Vagina (tissue), 2 donors: ENCODE measurements at places on chromosomes 5 and 9.

GRCh38 chr5:125117566-125117965, 371.1 kb upstream of the ZNF608 start:
- DNase-seq: no peak

GRCh38 chr9:20209391-20210340, 412.6 kb downstream of the MLLT3 start:
- DNase-seq: no peak

DNA sequence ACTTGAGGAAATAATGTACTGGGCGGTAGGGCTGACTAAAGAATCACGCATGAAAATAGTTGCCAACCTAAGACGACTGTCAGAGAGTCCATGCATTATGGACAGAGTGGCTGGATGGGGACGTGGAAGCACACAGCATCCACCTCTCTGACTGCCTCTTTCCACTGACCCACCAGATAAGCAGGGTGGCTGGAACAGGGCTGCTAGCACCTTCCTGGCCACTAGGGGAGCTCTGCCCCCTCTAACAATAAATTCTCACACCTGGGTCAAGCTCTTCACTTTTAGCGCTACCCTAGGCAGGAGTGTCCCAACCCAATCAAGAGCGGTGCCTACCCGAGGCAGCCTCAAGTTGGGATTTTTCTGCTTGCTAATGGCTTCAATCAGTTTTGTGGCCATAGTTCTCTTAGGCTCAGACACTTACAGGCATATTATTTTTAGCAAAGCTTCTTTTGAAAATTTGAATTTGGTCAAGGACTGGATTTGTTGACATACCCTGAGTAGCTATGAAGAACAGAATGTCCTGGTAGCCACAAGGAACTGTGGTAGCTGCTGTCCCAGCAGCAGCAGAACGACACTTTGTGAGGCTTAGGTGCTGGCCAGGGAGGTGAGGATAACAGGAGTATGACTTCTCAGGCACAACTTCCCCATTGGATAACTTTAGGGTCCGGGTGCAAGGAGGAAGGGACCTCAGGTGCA, 6.9 kb upstream of the TPM2 start:
- DNase-seq: no peak

GRCh38 chr9:135757356-135757755, 55.4 kb downstream of the KCNT1 start:
- DNase-seq: no peak

- no peak for DNase-seq
These were observed 408.1 kb downstream of the FAM170A start for GRCh38 chr5:120037451-120037850.

DNA sequence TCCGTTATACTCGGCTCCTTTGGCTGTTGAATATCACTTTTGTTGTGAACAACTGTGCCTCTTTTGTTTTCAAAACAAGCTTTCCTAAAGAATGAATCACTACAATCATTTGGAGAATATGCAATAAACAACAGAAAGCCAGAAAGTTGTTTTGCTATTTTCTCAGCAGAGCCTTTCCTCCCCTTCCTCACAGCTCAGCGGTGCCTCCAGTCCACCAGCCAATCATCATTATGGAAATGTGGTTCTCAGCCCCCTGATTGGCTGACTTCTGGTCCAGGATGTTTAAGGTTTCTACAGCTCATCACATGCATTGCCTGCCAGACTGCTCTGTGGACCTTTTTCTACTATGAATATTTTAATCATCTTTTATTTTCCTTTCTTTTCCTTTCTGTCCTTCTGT, 9.1 kb upstream of the ZNF608 start:
- no peak for DNase-seq

DNA sequence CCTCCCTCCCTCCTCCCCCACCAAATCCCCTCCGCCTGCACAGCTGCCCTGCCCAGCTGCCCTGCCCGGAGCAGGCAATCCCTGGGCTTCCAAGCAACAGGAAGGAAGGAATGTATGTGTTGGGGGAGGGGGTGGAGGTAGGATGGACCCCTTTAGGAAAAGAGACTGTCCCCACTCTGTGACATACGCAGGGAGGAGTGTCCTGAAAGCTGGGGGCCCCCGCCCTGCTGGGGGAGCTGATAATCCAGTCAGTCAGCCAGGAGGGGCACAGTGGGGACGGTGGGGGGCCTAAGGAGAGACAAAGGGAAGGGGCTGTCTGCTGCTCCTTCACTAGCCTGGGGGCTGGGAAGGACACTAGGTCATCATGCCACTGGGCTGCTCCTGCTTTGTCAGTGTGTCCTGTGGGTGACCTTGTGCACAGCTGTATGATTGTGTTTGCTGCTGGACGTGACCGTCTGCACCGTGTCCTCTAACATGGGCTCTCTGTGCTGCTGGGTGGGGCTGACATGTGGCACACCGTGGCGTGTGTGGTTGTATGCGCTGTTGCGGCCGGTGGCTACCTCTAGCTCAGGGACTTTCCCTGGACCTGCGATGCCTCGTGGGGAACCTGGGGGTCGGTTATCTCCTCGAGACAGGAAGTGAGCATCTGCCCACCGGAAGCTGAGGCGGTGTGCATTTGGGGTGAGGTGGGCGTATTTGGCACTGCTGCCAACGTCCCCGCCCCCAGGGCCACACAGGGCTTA, 3.0 kb downstream of the N4BP3 start:
- no peak for DNase-seq

- no peak for DNase-seq
These were observed 32.0 kb upstream of the DHFR start for GRCh38 chr5:80686757-80687156.

GRCh38 chr5:44868541-44868940, 59.8 kb downstream of the MRPS30 start:
- no peak for DNase-seq

- no peak for DNase-seq
These were observed 275.5 kb downstream of the ARHGEF28 start for GRCh38 chr5:73901455-73901854.

GRCh38 chr9:97555164-97555563, 53.7 kb downstream of the TMOD1 start:
- DNase-seq: no peak

- DNase-seq: no peak
These were observed 25.5 kb upstream of the SLC25A51 start for GRCh38 chr9:37929441-37929895.

- DNase-seq: no peak
These were observed 2.3 kb downstream of the ADRB2 start for GRCh38 chr5:148828511-148829247.

DNA sequence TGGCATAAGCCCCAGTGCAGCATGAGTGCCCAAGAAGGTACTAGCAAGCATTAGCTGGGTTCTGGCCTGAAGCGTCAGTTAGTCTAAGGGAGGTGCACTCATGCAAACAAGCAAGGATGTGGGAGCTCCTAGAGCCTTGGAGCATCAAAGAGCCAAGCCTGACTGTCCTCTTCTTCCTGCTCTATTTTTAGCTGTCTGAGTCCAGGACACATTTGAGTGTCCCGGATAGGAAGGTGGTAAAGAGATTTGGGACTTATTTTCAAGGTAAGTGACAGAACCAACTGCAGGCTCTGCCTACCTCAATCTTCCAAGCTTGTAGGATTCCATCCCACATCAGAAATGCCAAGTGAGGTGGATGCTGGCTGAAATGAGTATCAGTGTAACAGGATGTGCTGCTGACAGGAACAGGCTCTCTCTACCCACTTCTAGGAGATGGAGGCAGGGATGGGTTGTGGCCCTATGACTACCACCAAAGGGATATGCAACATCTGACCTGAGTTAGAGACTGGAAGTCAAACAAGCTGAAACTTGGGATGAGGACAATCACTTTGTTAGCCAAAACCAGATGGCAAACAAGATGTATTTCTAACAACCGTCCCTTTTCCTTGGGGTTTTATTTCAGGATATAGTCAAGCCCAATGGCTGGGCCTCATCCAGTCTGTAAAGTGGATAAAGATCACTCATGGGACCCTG, 15.1 kb downstream of the MACROH2A1 start:
- peak; percentile 44 for DNase-seq

DNA sequence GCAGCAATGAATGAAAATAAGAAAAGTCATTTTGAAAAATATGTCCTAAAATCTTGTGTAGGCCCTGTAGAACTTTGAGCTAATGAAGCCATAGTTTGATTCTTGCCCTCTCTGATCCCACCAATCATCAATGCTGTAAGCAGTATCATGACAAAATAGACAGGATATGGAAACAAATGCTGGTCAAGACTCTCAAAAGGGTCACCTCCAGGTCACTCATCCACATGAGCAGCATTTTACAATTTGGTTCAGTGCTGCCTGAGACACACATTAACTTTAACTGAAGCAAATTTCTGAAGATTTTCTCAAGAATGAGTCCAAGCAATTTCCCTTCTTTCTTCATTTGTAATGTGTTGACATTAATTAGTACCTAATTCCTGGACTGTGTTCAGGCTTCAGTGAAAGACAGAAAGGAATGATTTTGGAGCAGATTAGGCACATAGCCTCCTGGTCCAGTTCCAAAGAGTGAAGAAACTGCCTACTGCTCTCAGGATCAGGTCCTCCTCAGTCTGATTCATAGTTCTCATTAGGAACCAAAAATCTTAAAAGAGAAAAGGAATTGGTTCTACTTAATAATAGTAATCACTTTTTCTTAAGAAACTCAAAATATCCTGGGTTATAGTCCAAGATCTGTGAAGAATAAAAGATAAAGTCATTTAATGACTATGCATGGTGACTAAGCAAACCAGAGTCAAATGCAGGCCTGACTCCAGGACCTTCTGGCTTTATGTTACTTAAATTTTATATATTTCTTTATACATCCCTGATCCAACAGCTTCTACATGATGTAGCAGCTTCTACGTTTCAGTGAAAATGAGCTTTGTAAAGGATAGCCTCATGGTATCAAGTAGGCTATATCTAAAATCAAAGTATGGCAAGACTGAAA, 192.1 kb upstream of the RGMB start:
- DNase-seq: no peak

DNA sequence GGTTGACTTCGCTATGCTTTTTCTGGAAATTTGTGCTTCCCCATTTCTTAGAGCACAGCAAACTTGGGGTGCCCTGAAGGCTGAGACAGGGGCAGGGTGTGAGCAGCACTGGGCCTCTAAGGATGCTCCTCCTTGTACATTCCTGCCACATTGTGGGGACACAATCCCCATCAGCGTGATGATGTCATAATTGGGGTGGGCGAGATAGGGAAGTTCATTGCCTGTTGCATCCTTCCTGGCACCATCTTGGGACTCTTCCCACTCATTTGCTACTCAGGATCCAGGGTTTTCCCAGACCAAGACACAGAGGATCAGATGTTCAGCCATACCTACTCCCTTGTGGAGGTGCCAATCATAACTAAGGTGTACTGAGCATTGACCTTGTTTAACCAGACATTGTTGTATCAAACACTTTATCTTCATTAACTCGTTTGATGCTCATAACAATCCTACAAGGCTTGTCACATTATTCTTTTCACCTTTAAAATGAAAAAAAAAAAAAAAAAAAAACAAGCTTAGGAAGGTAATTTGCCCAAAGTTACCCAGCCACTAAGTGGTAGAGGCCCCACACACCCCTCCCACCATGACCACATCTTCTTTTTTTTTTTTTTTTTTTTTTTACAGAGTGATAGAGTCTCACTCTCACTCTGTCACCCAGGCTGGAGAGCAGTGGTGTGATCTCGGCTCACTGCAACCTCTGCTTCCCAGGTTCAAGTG, 87.6 kb downstream of the UGCG start:
- no peak for DNase-seq
